ENCODE measurements at places on chromosomes 4 and X.

GRCh38 chr4:88223516-88223915, 60.8 kb downstream of the PPM1K start:
- DNase-seq: no peak

- DNase-seq: no peak
These were observed 823.2 kb downstream of the CCSER1 start for GRCh38 chr4:90950385-90950841.

DNA sequence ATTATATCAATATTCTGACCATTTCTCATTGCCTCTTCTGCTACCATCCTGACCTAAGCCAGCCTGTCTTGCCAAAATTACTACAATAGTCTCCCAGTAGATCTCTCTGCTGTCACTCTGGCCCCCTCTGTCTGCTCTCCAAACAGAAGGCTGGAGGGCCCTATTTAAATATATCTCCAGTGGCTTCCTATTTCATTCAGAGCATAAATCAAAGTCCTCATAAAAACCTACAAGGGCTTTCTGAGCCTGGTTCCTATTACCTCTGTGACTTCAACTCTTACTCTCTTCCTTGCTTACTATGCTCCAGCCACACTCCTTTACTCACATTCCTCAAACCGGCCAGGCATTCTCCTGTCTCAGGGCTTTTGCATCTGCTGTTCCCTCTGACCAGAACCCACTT, 19.0 kb downstream of the IGSF1 start:
- DNase-seq: no peak

- no peak for DNase-seq
These were observed 19.4 kb upstream of the GRSF1 start for GRCh38 chr4:70859066-70859465.

DNA sequence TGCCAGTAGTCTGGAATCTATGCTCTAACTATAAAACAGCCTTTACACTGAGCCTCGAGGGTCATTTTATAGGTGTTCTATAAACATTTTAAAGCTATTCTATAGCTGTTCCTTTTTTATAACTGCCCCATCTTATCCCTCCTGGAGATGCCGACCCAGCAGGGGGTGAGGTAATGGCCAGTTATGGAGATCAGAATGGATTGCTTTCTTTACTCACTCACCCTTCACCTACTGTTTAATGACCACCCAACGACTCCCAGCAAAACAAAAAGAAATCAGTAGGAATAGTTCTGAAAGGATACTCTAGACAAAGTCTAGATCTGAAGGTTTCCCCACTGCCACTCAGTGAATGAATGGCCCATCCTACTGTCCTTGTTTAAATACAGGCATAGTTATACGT, 1113.1 kb downstream of the FAT4 start:
- no peak for DNase-seq

GRCh38 chr4:11438647-11439046, 10.0 kb upstream of the HS3ST1 start:
- no peak for DNase-seq

DNA sequence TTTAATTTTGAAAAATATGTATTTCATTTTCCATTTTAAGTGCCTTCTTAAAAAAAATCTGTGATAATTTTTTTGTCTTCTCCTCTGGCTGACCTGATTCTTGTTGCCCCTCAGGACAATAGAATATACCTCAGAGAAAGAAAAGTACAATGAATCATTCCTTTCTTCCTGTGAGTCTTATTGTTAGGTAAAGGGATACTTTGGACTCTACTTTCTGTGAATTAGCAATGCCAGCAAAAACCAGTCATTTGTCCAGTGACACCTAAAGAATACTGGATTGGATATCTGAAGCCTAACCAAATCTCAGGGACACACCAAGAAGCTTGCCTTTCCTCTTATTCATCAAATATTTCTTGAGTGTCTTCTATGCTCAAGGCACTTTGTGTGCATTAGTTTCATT, 102.1 kb downstream of the AREG start:
- no peak for DNase-seq

GRCh38 chrX:69137371-69138117, 27.7 kb downstream of the PJA1 start:
- DNase-seq: no peak

GRCh38 chr4:170089274-170089667, 485 bp downstream of the AADAT start:
- peak; percentile 16 for DNase-seq

GRCh38 chrX:3807906-3808305, 94.5 kb upstream of the PRKX start:
- no peak for DNase-seq

- DNase-seq: no peak
These were observed 27.8 kb downstream of the SNX25 start for GRCh38 chr4:185237175-185237574.

DNA sequence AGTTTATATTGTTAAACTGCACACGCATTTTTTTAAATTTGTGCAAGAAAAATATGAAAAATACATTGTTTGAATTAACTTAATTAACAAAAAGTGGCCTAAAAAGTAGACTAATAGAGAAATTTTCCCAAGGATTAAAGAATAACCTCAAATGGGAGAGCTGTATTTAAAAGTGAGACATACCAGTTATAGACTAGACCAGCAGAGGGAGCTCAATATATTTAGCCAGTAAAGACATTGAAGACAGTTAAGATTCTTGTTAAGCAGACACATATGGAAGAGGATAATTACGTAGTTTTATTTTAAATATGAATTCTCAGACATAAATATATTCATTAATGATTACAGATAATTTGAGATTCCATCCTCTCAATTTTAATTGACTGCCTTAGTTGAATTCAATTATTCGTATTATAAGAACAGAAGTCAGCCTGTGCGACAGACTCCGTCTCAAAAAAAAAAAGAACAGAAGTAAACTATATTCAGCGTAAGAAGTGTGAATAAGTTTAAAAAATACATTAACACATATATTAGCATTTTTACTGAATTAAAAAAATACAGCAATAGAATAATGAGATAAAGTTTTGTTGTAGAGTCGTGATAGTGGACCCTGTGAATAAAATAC, 64.8 kb downstream of the GLRA3 start:
- DNase-seq: no peak

Data from anterior cingulate cortex (tissue), 58 donors.